NCI-H446 treated with DMSO at 0.1 percent for 48 hours (cell line): ENCODE measurements at places on chromosomes 12 and 14.

DNA sequence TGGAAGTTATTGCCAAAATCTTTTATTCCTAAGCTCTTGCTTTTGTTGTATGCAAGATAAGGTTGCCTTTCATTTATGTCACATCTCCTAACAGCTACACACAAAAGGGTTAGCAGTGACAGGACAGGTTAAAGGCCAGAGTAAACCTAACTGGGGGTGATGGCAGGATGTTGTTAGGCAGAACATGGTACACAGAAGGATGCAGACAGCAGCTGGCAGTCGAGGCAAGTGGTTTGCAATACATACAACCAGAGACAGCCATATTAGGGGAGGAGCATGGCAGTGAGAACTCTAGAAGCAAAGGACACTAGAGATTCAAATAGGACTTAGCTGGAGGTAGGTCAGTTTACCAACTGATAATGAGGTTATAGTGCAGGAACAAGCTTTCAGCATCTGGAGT is 2.7 kb upstream of the ABCD2 start:
- no peak for DNase-seq

DNA sequence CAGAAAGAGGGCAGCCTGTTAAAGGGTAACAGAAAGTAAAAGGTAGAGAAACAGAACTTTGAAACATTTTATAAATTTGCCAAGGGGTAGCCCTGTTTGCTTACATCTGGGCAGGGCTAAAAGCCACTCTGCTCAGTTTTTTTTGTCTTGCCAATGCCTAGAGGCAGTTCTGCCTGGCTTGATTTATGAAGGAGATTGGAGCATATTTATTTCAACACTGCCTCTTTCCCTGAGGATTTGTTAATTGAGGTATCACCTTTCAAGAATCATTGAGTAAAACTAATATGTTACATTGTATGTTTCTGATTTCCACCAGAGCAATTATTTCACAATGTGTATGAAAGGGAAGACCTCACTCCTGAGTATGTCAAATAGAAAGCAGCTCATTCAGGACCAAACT is 160.8 kb downstream of the GXYLT1 start:
- DNase-seq, result peak; percentile 25

DNA sequence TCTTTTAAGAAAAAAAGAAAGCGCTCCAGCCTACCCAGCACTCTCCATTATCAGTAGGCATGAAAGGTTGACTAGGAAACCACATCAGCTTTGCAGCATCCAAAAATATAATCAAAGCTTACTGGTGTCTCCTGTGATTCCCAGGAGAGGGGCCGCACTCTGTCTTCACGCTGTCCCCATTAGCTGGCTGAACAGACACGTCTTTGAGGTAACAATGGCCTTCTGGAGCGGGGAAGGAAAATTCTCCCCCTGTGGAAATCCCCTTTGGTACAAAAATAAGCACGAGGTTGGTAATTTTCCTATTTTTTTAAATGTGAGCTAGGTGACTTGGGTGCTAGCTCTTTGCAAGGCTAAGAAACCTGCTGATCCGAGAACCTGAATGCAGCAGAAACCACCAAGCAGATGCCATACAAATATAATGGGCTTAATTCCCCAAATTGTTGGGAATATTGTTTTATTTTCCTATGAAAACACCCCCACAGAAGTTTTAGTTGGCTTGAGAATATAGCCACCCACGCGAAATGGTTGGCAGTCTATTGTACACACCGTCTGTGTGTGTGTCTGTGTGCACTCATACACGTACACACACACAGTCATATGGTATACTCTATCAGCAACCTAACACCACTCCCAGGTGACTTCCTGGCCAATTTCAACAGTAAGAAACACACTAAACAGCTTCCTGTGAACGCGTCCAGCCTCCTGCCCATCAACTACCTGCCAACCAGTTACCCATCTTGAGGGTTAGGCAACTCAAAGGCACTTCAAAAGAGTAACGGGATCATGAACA is 71.2 kb downstream of the KSR2 start:
- no peak for DNase-seq

- DNase-seq, result no peak
Measured at GRCh38 chr14:68733086-68733914, 59.6 kb downstream of the ZFP36L1 start.

DNA sequence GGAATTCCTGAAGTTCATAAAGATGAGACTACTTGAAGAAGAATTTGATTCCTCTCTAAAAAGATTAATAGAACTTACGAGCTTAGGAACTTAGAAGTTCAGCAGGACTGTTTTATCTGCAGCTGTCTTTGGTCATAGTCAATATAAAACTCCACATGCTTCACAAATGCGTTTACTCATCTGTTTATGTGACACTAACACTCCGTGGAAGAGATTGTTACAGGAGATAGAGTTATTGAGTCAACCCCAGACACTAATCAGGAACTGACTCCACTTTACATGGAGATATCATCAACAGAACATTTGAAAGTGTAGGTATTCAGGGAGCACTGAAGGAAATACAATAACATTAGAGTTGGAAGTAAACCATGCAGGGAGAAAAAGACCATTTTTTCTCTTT is 92.8 kb downstream of the LRFN5 start:
- no peak for DNase-seq

GRCh38 chr12:203074-203461 is 10.9 kb downstream of the SLC6A12 start:
- DNase-seq, result no peak

- no peak for DNase-seq
Measured at GRCh38 chr12:104455578-104456416, 951 bp upstream of the CHST11 start.

DNA sequence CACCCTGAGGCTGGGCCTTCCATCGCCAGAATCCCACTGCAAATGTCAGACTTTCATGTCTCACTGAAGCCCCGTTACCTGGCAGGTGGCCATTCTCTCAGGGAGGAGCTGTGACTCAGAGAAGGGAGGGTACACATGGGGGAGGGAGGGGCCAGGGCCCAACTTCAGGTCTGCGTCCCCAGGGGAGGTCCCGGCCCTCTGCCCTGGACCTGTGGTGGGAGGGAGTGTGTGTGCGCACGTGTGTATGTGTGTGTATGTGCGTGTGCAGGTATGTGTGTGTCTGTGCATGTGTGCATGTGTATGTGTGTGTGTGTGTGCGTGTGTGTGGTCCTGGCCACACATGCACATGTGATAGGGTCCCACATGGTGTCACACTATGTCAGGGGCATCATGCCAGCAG is 50.9 kb downstream of the MVK start:
- no peak for DNase-seq

DNA sequence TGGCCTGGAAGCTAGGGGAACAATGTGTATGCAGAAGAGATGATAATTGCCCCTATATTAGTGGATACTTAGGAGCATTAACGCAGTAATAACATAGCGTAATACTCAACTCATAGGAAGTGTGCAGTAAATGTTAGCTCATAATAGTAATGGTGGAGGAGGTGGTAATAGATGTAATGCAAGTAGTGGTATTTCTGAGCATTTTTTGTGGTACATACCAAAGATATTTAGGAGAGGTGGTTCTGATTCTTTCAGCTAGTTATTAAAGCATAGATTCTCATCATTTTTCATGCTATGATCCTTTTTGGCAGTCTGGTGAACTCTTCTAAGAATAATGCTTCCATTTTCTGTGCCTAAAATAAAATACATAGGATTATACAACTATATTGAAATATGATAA is 233.1 kb downstream of the PTPRO start:
- no peak for DNase-seq

- no peak for DNase-seq
Measured at GRCh38 chr12:94849411-94849976, 154.0 kb downstream of the NDUFA12 start.

- DNase-seq, result no peak
Measured at GRCh38 chr14:92556863-92557543, 43.4 kb downstream of the RIN3 start.

DNA sequence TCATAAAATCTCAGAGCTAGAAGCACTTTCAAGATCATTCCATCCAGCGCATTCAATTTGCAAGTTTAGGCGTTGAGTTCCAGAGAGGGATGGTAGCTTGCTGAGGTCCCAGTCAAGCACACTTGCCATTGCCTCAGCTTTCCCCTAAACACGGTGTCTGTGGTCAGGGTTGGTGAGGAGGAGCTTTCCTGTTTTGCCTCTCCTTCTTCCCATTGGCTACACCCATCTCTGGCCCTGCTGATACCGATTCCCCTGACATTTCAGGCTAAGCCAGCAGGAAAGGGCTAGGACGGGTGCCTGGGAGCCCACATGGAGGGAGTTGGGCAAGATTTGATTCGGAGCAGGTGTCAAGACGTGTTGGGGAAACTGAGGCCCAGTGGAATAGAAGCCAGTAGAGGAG is 9.1 kb downstream of the NFATC4 start:
- DNase-seq, result no peak

DNA sequence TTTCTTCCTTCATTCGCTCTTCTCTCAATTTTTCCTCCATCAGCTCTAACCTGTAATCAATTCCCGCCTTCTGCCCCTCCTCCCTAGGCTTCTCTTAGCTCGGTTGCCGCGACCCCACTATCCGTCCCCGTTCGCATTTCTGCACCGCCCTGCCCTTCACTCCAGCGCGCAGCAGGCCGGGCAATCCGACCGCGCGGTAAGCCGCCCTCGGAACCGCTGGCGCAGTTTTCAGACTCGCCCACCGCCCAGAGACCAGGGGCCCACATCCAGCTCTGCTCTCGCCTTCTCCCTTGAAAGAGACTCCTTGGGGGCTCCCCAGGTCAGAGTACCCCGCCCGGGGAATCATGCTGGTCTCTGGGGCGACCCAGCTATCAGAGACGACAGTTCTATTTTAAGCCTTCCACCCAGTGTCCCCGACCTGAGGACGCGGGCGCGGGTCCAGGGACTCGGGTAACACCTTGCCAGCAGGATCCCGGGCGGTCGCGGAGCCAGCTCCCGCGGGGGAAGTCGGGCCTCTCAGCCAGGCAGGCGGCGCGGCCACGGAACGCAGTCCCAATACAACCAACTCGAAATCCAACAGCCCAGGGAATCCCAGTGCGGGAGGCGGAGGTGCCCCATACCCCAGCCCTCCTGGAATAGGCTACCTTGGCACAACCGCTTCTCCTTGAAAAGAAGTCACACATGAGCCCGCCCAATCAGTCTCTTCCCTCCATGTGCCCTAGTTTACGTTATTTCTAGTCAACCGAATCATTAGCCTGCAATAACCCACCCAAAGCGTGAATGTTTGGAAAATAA is 5.7 kb upstream of the SLC38A4 start:
- DNase-seq, result no peak

GRCh38 chr12:1691123-1692007 is 495 bp downstream of the ADIPOR2 start:
- no peak for DNase-seq

DNA sequence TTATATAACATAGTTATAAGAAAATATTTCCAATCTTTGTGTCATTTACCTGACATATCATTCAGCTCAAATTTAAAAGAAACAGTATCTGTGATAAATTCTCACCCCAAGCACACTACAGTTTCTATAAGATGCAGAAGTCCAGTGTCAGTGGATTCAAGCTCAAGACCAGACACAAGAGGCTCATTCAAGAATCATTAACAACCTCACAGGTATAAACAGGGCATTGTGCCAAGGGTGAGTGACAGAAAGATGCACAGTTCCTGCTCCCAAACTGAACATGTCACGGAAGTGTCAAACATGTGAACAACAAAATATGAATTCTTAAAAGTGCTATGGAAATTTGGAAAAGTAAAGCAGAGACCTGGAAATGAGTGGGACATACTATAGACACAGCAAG is 12.8 kb downstream of the ATP2B1 start:
- DNase-seq, result no peak
